ENCODE measurements at places on chromosomes 11 and 22.

DNA sequence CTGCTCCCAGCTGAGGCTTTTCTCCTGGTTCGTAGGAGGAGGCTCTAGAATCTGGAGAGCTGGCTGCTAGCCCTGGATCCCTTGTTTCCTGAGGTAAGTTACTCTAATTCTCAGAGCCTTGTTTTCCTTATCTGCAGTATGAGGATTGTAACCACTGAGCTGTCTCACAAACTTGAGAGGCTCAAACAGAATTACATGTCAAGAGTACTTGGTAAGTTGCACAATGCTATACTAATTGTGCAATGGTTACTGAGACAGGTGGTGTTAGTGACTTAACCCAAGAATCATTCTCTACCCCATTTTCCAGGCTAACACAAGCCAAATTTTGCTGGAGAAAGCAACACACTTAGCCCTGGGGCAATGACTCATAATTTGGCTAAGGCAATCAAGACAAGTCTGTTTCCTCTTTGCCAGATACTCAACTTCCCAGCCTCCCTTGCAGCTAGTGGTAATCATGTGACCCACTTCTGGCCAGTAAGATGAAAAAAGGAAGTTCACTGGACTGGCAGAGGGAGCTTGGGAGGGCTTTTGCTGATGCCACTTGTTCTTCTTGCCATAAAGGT lies 348.0 kb downstream of the TENM4 start:
- DNase-seq: no peak

GRCh38 chr11:116053548-116053919 lies 549.3 kb upstream of the CADM1 start:
- no peak for DNase-seq

DNA sequence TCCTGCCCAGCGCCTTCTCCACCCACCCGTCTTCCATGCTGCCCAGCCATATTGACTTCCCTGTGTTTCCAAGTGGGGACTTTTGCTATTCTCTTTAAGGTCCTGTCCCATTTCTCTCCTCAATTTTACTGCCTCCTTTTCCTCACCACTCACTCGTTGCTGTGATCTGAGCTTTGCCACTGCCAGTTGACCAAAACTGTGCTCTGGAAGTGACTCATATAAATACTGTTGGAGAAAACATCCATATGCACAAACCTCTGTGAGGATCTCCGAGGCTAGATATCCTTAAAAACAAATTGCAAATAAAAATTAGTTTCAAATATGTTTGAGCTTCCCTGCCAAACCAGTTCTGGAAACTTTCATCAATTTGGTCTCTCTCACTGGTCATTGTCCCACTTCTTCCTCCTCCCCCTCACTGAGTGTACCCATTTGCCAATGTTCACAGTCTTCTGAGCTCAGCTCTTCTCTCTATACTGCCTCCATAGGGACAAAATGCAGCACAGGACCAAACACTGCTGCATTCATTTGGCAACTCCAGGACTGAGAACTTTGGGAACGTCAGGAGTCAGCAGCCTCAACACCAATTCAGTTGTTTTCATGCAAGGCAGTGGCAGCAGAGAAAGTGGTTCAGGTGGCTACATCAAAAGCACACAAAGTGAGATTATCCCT lies 34.0 kb upstream of the MMP13 start:
- DNase-seq: no peak

- DNase-seq: no peak
These were observed 199.2 kb downstream of the MN1 start for GRCh38 chr22:27602390-27602789.

GRCh38 chr11:14093065-14093464 lies 130.5 kb downstream of the SPON1 start:
- no peak for DNase-seq

GRCh38 chr11:45394294-45395085 lies 108.3 kb upstream of the SYT13 start:
- DNase-seq: no peak

DNA sequence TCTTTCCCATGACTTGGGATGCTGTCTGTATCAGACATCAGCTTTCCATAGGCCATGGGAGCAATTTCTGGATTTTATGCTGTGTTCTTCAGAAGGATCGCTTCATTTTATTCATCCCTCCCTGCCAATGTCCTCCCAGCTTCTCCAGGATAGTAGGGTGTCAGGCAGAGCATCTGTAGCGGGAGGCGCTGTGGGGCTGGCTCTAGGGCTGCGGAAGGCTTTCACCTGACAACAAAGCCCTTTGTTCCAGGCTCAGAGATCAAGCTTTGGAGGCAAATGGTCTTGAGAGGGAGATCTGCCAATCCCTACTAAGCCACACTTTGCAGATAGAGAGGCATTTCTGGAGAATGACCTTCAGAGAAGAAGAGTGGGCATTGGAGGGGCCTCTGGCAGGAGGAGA lies 29.5 kb upstream of the FTH1 start:
- no peak for DNase-seq

- no peak for DNase-seq
These were observed 41.1 kb downstream of the TRIM66 start for GRCh38 chr11:8641332-8641731.

DNA sequence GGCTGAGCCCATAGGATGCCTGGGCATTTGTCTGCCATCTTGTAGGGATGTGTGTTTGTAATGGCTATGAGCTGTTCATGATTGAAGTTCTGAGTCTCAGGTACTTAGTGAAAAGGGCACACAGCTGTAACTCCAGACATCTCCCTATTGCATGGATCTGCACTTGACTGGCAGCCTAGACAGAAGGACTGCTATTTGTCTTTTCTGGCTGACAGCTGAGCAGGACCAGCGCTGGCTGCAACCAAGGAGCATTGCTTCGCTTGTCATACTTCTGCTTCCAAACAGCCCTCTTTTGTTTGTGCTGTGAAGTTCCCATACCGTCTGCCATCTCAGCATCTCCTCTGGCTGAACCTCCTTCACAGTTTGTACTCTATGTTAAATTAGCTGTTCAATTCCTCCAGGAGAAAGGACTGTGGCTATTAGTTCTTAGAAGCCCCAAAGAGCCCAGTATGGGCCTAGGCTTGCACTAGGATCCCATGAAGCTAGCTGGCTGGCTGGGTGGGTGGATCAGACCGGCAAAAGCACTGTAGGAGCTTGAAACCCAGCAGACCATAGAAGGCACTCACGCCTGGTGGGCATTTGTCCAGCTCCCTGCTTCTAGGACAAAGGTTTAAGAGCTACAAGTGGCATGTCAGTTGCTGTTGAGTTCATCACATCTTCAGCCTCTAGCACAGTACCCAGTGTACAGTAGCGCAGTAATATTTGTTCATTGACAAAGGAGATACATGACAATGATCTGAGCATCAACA lies 20.4 kb downstream of the HIRA start:
- DNase-seq: no peak

DNA sequence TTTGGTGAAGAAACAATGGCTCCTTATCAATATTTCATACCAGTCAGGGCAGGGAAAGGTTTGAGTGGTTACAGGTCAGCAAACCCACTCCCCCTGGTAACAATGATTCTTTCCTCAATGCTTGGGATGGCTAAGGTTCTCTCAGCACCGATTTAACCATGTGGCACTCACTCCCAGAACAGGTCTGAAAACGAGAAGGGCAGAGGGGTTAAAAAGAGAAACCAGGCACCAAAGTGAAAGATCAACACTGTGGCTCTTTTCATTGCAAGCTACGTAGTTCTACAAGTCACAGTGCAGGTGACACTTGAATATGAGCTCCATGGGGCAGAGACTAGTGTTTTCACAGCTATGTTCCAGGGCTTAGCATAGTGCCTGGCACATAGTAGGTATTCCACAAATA lies 132.4 kb downstream of the PLEKHA7 start:
- DNase-seq: no peak

DNA sequence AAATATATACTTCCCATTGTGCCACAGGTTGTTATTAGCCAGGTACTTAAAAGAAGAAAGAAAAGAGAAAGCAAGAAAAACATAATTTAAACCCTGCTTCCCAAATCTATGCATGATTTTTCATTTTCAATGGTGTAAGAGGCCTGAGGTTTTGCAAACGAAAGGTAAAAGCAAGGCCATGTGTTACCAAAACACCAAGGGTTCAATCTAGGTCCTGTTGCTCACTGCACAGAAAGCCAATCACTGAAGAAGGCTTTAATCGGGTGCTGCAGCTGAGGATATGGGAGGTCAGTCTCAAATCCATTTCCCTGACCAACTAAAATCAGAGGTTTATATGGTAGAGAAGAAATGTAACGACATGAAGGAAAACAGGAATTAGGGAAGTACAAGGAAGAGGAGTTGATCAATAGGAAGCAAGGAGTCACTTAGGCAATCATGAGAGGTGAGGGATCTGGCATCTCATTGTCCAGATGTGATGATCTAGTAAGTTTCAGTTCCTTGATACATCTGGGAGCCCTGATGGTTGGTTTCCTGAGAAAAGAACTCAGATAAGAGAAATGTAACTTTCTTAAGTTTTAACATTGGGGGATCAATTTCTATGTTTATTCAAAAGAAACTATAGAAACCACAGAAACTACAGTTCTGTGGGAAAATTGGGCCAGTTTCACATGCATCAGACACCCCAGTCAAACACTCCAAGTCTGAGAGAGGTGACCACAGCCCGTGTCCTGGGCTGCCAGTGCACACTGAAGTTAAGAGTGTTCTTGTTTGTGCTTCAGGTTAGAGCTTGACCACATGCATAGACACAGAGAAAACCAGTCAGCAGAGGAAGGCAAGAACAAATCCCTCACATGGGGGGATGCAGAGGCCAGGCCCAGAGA lies 18.1 kb upstream of the DKK3 start:
- no peak for DNase-seq

DNA sequence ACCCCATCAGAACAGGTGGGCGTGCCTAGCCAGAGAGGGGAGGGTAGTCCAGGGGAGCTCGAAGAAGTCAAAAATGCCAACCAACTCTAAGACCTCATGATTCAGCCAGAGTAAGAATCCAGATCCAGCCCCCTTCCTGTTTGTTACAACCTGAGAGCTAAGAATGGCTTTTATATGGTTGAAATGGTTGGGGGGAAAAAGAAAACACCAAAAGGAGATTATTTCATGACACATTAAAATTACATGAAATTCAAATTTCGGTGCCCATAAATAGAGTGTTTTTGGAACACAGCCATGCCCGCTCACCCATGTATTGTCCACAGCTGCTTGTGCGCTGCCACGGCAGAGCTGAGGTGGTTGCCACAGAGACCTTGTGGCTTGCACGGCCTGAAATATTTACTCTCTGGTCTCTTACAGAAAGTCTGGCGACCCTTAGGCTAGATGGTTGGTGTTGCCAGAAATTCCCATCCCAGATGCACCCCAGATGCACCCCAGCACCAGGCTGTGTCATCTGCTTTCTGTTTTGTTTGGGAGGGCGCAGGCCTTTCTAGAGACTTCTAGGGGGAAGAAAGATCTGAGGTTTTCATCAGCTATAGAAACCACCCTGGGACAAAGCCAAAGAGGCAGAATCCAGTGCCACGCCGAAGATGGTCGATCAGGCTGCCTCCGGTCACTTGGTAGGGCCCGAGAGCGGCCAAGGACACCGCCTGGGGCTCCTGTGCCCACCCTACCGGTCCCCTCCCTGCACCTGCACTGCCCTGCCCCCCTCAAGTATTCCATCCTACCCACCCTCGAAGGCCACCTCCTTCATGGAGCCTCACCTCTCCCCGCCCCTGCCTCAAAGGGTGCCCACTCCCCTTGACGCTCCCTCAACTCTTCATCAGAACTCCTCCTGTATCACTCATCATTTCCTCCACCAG lies 80.2 kb downstream of the DSCAML1 start:
- no peak for DNase-seq

- no peak for DNase-seq
These were observed 48.0 kb downstream of the FAT3 start for GRCh38 chr11:92272651-92273050.

DNA sequence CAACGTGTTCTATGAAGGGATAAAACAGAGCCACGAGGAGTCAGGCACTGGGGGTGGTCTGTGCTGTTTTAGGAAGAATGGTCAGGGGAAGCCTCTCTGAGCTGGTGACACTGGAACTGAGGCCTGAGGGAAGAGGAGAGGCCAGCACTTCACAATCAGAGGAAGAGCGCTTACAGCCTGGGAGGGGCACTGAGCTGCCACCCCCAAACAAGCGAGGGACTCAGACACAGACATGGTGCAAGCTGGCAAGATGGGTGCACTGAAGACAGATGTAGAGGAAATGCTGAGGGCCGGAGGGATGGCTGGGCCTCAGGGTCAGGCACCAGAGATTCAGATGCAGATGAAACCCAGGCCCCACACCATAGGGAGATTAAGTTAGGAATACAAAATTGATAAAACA lies 40.0 kb upstream of the TP53I11 start:
- DNase-seq: no peak

- DNase-seq: no peak
These were observed at the start of gene BRD1 for GRCh38 chr22:49827853-49828598. Gene BRD1, minus strand, starts transcription at chr22:49827873. Its CDS starts 3,556 bp downstream, at chr22:49824317.

- DNase-seq: no peak
These were observed 52.0 kb downstream of the ARHGAP8 start for GRCh38 chr22:44804327-44804726.

- no peak for DNase-seq
These were observed 1.3 kb downstream of the ALG9 start for GRCh38 chr11:111870113-111870512.

DNA sequence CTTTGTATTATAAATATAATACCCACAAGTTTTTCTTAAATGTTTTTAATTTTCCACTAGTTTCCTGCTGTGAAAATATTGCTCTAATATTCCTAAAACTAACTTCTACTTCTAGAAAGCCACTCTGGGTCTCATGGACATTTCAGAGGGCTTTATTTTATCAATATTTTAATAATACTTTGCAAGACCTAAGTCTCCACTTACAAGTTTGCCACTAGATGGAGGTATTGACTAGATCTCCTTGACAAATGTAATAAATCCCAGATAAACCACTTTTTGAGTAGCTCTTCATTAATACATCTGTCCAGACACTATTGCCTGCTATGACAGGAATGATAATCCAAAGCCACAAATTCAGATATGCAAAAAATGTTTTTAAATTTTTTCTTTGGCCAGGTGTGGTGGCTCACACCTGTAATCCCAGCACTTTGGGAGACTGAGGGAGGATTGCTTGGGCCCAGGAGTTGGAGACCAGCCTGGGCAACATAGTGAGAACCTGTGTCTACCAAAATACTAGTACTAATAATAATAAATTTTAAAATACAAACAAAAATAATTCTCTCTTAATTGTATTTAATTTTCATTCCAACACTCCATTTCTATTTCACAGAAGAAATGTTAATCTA lies 3.5 kb upstream of the ACAT1 start:
- DNase-seq: no peak

GRCh38 chr22:20746431-20747189 lies 27.3 kb upstream of the SERPIND1 start:
- no peak for DNase-seq

GRCh38 chr11:67614730-67615714 lies 8.3 kb downstream of the NDUFV1 start:
- no peak for DNase-seq

DNA sequence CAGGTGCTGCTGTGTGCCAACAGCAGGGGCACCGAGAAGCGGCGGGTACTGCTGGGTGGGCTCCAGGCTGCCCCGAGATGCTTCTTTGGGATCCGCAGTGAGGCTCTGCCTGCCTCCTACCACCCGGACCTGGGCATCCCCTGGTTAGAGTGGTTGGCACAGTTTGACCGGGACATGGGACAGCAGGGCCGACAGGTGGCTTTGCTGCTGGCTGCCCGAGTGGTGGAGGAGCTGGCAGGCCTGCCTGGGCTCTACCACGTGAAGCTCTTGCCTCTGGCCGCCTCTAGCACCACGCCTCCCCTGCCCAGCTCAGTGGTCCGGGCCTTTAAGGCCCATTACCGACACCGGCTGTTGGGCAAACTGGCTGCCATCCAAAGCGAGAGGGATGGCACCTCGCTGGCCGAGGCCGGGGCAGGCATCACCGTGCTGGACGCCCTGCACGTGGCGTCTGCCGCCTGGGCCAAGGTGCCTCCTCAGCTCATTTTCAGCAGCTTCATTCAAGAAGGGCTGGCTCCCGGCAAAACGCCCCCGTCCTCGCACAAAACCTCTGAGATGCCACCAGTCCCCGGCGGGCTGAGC lies 1.9 kb downstream of the TIGD3 start:
- DNase-seq: no peak

All from breast epithelium (tissue), 4 donors.